ENCODE measurements at places on chromosomes 2 and 18.

DNA sequence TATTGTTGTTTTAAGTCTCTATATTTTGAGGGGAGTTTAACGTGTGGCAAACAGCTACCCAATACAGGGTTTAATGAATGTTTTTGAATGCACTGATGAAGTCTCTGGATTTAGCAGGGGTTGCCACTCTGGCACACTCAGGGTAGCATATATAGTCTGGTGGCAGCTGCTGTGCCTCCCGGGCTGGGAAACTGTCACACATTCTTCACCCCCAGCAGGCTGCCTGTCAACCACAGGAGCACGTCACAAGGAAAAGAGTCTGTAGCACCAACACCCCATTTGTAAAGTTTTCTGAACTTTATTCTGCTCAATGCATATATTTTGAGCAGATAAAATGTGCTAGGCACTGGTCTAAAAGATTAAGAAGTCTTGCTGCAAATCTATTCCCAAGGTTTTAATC is 39.3 kb downstream of the NGEF start:
- no peak for DNase-seq

DNA sequence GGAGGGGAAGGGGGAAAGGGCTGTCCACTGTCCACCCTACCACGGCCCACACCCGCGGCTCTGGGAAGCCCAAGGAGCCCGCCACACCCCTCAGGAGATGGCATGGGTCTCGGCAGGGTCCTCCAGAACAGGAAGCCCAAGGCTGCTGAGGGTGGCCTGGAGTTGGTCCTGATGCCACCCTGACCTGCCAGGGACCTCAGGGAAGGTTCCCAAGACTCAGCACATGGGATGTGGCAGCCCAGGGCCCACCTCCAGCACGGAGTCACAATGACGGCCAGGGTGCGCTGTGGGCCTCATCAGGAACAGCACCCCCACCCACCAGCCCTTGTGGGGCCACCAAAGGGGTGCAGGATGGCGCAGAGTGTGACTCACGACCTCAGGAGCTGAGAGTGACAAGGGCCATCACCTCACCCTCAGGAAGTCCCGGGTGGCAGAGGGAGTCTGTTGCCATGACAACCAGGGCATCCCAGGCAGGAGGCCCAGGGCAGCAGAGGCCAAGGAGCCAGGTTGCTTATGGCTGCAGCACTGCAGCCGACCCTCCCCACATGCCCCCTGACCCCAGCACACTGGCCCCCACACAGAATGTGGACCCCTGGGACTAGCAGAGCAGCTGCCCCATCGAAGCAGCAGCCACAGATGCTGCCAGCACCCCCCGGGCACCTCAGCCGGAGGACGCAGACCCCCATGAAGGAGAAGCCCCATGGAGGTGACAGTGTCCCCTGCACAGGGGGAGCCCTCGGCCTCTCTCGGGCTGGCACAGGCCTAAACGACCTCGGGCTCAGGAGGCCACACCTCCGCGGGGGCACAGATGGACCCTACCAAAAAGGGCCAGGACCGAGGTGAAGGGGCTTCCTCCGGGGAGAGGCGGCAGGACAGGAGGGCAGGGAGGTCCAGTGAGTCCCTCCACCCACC is 34.3 kb downstream of the KIF1A start:
- DNase-seq = no peak

GRCh38 chr2:30301551-30301950 is 70.2 kb downstream of the LBH start:
- DNase-seq = no peak

DNA sequence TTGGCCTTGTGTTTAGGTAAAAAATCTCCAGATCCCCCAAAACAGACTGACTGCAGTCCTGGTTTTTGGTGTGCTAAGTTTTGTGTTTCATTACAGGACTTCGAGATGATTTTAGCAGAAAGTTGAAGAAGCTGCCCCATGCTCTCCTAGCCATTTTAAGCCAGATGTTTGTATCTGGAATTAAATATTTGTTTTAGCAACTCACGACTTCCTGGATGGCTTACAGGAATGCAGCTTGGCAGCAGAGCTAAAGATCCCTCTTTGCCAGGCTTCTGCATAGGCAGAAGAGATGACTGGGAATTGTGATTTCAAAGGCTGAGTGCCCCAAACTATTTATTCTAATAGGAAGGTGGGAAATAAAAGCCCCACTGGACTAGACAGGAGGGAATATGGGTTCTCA is 31.1 kb downstream of the ONECUT2 start:
- no peak for DNase-seq

DNA sequence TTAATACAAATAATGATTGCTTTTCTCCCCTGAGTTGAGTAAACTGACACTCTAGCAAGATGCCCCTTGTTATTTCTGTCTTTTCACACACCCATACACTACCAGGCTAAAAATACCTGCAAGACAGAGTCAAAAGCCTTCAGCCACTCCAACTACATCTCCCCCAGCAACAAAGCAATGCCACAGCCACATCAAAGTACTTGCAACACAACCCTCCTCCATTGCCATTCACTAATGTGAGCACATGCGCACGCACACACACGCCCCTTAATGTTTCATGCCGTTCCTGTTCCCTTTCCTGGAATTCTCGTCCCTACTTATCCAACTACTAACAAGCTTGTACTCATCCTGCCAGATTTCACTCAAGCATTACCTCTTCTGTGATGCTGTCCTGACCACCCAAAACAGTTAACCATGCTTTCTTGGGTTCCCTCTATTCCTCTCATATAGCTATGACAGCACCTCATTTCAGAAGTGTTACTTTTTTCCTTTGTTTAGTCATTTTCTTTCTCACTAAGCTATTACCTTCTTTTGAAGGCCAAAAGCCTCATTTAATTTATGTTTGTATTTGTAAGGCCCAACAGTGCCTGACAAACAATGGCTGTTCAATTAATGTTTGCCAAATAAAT is 29.6 kb downstream of the SLC25A12 start:
- DNase-seq = no peak

- no peak for DNase-seq
Observed at GRCh38 chr18:37476182-37476581, 89.4 kb downstream of the CELF4 start.

DNA sequence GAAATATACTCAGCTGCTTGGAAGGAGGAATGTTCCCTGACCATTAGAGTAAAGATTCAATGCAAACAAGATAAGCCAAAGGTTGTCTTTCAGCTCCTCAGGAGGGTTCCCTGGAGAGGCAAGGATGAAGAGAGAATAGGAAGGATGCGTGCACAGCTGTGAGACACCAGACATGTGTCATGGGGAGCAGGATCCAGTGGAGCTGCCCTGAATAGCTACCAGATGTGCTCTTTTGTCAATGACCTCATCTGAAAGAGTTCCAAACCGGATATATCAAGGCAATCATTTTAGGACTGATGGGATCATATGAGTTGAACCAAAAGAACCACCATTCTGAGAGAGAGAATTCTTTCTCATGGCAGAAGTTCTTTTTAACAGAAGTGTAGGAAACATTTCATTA is 490.6 kb downstream of the IRS1 start:
- DNase-seq = no peak

- no peak for DNase-seq
Observed at GRCh38 chr2:156474401-156474800, 38.2 kb downstream of the GPD2 start.

DNA sequence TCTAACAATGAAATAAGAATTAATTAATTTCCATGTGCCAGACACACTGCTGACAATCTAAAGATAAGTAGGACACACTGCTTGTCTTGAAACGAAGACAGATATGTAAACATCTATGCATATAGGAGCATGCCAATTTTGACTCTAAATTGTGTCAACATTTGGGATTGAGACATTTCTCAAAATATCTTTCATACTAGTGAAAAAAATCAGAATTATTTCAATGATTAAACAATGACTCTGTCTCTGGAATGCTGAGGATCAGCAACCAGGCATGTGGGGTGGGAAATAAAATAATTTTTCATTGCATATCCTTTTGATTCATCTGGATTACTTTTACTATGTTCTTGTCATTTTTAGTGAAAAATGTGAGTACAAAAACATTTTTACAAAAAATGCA is 262.6 kb upstream of the SYT4 start:
- no peak for DNase-seq

GRCh38 chr2:6412533-6413091 is 453.1 kb downstream of the CMPK2 start:
- DNase-seq = no peak

- no peak for DNase-seq
Observed at GRCh38 chr2:78034706-78035105, 512.5 kb upstream of the LRRTM4 start.

GRCh38 chr2:10215393-10215935 is 87.2 kb upstream of the HPCAL1 start:
- DNase-seq = no peak

DNA sequence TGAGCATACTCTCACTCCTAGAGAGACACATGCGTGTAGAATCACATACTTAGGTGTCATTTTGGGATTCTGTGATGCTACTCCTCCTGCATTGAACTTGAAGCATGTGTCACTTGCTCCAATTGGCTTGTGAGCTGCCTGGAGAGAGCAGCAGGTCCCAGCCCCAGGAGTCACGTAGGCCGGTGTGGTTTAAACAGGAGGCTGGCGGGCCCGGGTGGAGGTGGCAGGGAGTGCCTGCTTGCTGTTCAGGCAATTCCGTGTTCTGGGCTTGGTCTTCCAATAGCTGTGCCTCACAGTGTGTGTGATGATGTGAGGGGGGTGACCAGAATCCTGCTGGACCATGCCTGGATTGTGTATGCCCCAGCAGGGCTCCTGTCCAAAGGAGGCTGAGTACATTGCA is 51.0 kb downstream of the ZNF236 start:
- no peak for DNase-seq

DNA sequence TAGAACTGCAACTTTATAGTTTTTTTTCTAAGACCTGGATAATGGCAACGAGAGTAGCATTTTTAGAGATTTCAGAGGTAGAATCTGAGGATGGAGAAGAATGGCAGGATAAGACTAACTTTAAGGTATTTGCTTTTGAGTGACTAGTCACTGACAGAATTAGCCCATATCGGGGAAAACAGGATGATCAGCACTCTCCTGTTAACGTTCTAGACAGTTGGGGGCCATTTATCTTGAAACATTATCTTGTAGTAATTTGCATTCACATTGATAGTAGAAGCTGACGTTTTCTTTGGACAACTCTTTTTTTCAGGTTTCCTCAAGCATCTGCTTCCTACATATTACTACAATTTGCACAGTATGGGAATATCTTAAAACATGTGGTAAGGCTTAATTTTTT is 32.9 kb downstream of the NUP35 start:
- DNase-seq = no peak

DNA sequence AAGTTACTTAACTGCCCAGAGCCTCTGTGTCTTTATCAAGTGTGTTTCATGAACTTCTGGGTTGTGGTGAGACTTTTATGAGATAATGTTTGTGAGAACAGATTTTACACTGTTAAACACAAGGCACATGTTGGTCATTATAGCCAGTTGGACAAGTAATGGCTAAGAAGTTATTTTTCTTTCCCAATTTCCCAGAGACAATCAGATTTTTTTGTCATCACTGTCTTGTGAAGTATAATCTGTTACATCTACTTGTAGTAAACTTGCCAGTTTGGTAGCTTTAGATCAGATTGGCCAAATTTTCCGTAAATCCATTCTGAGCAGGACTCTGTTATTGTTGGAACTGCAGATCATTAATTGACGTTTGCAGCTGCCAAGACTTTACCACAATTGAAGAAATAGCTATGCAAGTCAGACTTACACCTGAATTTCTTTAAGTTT is 838.8 kb downstream of the SLC4A3 start:
- DNase-seq = no peak

- no peak for DNase-seq
Observed at GRCh38 chr2:101722864-101723263, 25.4 kb downstream of the MAP4K4 start.

DNA sequence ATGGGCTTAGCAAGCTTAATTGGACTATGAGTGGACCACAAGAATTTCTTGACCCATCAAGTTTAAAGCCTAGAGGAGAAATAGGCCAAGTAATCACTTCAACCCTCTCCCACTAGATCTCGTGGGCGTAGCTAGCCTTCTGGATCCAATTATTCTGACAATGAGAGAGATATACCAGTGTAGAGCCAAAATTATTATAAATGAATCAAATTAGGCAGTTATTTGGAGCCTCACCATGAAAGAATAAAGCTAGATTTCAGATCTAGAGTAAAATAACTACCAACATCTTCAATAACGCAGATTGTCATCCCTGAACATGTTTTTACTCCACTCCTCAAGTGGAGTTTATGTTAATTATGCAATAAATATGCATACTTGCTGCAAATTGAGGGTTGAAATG is 143.9 kb upstream of the CDH20 start:
- DNase-seq = no peak

GRCh38 chr2:65096948-65097347 is 33.0 kb downstream of the RAB1A start:
- DNase-seq = no peak

- DNase-seq = no peak
Observed at GRCh38 chr2:196160101-196160500, 11.3 kb downstream of the STK17B start.

GRCh38 chr2:77190721-77191346 is 331.3 kb downstream of the LRRTM4 start:
- DNase-seq = no peak

DNA sequence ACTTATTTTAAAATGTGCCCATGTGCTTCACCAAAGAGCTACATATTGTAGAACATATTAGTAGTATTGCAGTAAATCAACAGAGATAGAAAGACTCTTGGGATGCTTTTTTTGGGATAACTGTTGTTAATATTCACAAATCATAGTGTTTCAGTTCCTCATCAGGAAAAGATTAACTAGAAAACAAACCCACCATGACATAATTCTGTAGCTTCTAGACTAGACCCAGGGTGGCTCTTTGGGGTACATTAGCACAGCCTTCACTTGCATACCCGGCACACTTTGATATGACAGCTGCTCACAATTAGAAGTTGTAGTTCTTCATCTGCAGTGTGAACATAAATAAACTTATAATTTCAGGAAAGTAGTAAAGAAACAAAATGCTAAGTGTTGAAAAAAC is 154.2 kb downstream of the ATP9B start:
- DNase-seq = no peak

DNA sequence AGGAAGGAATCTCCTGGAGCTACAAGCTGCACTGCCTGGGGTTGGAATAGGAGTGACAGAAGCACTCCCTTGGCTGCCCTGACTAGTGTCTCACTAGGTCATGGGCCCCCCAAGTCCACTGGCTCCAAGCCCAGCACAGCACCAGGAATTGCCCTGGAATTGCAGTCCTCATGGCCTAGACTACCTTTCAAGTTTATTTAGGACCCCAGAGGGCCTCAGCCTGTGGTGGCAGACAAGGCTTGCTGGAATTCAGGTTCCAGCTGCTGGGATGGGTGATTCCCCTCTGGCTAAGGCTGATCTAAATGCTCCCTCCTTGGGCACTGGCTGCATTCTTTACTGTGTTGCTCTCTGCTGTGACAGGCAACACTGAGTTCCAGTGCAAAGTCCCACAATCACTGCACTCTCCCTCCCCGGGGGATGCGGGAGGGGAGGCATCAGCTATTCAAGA is 14.0 kb downstream of the STRADB start:
- no peak for DNase-seq

GRCh38 chr2:128271597-128271910 is 47.1 kb downstream of the HS6ST1 start:
- no peak for DNase-seq

DNA sequence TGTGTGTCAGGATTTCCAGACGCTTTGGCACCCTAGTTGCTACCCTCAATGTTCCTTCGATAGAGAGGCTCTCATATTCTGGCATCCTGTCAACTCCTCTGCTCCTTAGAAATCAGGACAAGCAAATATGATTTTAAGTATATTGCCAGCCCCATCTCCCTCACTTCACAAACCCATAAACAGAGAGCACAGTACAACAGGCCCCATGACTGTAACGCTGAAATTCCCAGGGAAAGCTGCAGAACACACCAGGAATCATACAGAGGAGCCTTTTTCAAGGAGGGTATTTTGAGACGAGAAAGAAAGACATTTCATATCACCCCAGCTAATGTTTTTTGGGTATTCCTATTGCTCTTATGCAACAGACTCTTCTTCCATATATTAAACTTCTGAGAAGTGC is 162.9 kb downstream of the NAPG start:
- no peak for DNase-seq

All from anterior cingulate cortex (tissue), 58 donors.